ENCODE measurements at places on chromosomes 1 and 21.

DNA sequence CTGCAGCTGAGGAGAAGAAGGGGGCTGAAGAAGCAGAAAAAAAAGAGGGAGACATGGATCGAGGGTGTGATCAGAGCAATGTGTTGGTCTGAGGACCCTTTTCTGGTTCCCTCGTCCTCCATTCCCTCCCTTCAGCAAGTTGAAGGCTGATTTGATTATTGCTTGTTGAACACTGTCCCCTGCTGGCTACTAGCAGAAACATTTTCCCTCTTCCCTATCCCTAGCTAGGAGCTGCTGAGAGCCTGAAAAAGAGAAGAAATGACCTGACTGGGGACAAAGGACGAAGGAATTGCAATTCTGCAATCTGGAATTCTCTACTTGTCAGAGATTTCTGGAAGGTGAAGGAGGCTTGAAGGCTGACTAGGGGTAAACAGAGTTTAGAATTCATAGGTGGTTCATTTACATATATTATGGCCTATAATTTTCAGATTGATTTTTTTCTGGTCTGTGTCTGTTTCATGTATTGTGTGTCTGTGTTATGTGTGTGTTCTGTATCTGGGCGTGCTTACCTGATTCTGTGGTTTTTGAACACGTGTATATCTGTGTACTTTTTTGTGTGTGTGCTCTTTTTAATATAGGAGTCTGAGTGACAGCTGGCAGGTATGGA lies 9.8 kb downstream of the NHLH1 start:
- peak; percentile 79 for DNase-seq

DNA sequence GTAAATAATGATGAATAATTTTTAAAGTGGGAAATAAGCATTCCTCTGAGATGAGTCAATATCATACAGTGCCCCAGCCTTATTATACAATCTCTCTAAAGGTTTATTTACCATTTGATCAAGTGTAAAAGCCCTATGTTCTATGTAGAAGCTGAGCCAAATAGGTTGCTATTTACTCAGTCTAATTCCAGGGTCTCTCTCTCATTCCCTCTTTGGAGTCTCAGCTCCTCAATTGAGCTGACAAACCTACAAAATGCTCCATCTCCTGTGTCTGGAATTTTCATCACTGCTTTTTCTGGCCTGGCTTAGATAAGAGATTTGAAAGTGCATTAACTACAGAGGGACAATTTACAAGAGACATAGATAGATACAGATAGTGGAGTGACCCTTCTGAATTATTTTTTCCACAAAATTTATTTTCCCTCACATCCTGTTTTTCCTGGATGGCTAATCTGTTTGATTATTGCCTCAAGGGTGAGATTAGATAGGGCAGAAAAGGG lies 24.8 kb upstream of the USH2A start:
- no peak for DNase-seq

DNA sequence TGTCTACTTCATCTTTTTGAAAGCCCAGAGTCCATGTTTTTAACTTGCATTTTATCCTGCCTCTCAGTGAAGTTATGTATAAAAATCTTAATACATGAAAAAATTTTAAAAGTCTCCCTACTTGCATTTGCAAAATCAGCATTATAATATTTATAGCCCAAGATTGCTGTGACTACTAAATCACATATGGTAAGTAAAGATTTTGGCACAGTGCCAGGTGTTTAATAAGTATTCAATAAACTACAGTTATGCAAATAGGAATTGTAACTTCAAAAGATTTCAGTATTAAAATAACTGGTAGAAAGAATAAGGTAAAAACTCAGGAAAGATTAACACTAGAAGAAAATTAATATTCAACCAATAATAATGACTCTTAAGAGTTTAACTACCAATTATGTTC lies 641.7 kb downstream of the LRRIQ3 start:
- DNase-seq = no peak

- DNase-seq = no peak
Measured at GRCh38 chr1:4395676-4396075, 258.7 kb upstream of the AJAP1 start.

DNA sequence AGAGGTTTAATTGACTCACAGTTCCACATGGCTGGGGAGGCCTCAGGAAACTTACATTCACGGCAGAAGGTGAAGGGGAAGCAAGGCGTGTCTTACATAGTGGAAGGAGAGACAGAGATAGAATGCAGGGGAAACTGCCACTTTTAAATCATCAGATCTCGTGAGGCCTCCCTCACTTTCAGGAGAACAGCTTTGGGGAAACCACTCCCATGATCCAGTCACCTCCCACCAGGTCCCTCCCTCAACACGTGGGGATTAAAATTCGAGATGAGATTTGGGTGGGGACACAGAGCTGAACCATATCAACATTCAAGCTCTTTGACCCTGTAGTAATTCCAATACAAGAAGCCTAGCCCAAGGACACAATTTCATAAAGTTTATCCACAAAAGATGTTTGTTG lies 13.7 kb downstream of the PIGP start:
- DNase-seq = no peak

DNA sequence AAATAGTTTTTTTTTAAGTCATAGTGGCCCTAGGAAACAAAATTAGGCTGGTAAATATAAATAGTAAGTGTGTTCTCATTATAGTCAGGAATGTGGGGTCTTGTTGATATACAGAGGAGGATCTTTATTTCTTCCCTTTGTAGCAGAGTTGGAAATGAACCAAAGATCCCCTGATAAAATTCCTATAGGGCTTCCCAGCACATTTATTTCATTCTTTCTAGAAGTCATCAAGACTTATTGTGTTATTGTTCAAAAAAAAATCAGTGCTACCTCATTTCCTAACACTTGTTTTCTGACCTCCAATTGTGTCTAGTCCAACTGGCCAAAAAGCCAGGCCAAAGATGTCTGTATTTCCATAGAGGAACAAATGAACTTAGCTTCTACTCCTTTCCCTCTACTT lies 7.6 kb upstream of the PLEKHO1 start:
- no peak for DNase-seq

DNA sequence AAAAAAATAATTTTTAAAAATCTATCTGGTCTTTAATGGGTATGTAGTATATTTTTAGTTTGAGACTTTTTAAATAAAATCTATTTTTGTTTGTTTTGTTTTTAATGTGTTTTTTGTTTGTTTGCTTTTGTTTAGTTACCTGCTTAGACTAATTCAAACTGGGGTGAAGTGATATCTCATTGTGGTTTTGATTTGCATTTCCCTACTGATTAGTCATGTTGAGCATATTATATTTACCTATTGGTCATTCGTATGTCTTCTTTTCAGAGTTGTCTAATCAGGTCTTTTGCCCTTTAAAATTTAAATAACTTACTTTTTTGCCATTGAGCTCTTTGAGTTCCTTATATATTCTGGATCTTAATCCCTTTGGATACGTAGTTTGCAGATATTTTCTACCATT lies 20.3 kb downstream of the CD1B start:
- no peak for DNase-seq

- DNase-seq = no peak
Measured at GRCh38 chr1:224106568-224107281, 7.2 kb upstream of the FBXO28 start.

GRCh38 chr21:36773117-36773516 lies 74.2 kb downstream of the SIM2 start:
- no peak for DNase-seq

DNA sequence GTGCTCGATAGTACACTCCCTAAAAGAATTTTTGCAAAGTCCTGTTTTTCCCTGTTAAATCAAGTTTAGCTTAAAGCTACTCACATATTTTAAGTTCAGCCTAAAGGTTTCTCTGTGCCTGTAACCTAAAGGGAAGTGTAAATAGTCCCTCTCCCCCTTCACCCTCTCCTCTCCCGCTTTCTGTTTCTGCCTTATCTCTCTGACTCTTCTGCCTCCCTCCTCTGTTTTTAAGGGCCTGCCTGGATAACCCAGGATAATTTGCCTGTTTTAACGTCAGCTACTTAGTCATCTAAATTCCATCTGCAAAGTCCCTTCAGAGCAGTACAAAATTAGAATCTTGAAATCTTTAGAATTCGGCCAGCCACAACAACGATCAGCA lies 92.6 kb downstream of the NID1 start:
- DNase-seq = no peak

- DNase-seq = no peak
Measured at GRCh38 chr1:154925335-154926170, 11.0 kb downstream of the PMVK start.
